ENCODE measurements at places on chromosomes 11 and 22.

DNA sequence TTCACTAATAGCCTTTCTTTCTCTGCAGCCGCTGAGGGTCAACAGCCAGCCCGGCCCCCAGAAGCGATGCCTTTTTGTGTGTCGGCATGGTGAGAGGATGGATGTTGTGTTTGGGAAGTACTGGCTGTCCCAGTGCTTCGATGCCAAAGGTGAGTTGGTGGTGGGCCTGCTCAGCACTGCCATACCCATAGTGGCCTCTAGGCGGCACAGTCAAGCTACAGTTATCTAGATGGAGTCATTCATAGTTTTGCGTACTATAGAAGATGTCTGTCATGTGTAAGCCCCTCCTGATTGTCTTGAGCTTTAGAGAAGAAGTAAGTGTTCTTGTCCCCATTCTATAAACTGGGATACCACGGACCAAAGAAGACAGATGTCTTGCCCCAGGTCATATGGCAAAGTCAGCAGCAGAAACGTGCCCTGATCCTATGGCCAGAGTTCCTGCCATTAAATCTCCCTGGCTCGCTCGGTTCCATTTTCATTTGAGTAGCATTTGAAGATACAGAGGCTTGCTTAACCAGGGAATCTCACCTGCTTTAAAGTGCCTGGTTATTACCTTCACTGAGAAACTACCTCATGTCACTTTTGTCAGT, 42.1 kb upstream of the CRTAM start:
- no peak for DNase-seq

- DNase-seq, result no peak
Measured at GRCh38 chr11:13944016-13944415, 18.5 kb upstream of the SPON1 start.

DNA sequence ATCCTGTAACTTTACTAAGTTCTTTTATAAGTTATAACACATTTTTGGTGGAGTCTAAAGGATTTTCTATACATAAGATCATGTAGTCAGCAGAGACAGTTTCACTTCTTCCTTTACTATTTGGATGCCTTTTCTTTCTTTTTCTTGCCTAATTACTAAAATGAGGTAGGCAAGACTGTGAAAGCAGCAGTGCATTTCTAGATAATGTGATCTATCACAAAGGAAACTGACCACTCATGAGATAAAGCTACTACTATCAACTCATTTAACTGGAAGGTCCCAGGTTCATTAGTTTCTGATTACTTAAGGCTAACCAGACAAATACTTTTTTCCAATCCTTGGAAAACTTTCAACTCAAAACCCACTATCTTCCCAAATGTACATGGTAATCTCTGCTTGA, 196.2 kb upstream of the E2F8 start:
- DNase-seq, result no peak

GRCh38 chr11:79419120-79419519, 21.7 kb downstream of the TENM4 start:
- no peak for DNase-seq

DNA sequence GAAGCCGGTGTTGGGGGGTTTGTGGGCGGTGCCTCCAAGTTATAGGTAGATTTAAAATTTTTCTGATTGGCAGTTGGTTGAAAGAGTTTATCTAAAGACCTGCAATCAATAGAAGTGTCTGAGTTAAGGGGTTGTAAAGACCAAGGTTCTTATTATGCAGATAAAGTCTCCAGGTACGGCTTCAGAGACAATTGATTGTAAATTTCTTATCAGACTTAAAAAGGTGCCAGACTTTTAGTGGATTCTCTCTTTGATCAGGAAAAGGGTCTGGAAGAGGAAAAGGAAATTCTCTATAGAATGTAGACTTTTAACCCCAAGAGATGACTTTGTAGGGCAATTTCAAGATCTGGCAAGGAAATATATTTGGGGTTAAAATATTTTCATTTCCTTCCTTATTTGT, 25.2 kb downstream of the CLMP start:
- DNase-seq, result no peak

DNA sequence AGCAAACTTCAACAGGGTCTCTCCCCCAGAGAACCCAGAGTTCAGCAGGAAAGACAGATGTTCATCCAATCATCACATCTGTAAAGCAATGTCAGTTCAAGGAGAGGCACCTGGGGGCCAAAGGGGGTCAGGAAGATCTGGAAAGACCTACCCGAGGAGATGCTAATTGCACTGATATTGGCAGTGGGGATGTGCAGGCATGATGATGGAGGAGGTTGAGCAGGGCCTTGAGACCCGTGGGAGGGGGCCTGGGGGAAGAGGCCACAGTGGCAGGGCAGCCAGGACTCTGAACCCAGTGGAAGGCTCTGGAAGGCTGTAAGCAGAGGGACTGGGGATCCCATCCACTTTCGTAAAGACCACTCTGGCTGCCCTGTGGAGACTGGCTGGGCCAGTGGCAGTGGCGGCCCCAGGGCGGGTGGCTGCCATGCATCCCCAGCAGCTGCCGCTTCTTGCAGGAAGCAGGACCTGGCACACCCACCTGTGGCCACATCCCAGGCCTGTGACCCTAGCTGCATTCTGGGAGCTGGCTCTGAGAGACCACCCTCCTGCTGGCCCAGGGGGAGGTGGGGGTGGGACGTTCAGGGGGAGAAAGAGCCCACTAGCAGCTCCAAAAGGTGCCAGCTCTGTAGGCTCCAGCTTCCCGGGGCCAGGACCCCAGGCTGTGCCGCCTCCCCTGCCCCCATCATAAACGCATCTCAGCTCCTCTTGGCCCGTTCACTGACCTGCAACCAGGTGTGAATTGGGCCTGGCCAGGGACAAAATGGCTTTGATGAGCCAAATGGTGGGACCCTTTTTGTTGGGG, 59.9 kb upstream of the FGF3 start:
- no peak for DNase-seq

GRCh38 chr22:27990451-27990840, 71.4 kb upstream of the PITPNB start:
- no peak for DNase-seq

DNA sequence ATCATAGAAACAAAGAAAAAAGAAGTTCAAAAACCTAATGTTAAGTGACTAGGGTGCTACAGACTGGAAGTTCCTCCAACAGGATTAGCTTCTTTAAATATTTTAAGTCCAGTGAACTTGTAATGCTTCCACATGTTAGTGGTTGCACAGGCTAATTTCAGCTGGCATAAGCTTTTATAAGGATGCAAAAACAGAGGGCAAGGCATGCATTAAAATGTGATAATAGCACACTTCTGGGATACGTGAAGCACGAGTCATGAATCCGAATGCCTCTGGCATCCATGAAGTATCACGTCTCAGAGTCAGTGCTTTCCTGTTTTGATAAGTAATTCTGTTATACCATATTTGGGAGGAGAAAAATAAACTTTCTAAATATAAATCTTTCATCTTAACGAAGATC, 106.8 kb downstream of the DCDC1 start:
- DNase-seq, result no peak

DNA sequence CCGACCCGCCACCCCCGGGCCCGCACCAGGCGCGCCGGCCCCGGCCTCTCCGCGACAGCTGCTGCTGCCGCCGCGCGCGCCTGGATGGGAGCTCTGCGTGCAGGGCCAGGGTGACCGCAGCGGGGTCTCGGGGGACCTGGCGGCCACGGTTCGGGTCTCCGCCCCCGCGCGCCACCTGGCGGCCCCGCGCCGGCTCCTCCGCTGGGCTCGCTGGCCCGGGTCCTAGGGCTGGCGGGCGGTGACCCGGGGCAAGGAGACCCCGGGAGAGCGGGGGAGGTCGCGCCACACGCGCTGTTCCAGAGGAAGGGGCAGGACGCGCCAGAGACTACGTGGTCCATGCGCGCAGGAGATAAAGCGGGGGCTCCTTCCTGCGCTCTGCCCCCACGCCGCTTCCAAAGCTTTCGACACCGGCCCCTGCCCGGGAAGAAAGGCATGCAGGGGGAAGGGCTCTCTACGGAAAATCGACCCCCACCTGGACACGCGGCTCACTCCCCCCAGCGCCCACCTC, 562 bp downstream of the SHANK2 start:
- no peak for DNase-seq

GRCh38 chr11:95776859-95777258, 12.7 kb downstream of the FAM76B start:
- no peak for DNase-seq

- no peak for DNase-seq
Measured at GRCh38 chr11:70495351-70496310, 97.3 kb downstream of the CTTN start.

- DNase-seq, result no peak
Measured at GRCh38 chr22:19892257-19892879, 37.7 kb upstream of the GNB1L start.

GRCh38 chr22:25881210-25881755, 139.3 kb downstream of the MYO18B start:
- DNase-seq, result no peak
